ENCODE measurements at places on chromosomes 3 and 15.

DNA sequence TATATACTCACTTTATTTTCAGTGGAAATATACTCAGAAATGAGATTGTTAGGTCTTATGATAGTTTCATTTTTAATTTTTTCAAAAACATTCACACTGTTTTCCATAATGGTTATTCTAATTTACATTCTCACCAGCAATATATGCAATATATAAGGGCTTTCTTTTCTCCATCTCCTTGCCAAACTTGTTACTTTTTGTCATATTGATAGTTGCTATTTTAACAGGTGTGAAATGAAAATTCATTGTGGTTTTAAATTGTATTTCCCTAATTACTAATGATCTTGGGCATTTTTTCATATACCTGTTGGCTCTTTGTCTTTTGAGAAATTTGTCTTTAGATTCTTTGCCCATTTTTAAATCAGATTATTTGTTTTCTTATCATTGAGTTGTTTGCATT lies 325.2 kb downstream of the DIPK2A start:
- DNase-seq: no peak

DNA sequence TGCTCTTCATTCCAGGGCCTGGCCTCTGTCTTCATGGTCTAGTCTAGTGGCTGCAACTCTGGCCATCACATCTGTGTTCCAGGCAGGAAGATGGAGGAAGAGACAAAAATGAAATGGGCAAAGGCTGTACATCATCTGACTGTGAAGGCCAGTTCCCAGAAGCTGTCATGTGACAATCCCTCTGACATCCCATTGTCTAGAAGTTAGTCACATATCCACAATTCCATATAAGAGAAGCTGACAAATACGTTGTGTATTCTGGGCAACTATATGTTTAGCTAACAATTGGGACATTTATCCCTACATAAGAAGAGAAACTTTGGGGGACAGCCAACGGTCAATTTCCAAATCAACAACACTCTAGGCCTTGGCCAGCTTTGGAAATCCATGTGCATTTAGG lies 34.5 kb upstream of the C3orf70 start:
- no peak for DNase-seq

DNA sequence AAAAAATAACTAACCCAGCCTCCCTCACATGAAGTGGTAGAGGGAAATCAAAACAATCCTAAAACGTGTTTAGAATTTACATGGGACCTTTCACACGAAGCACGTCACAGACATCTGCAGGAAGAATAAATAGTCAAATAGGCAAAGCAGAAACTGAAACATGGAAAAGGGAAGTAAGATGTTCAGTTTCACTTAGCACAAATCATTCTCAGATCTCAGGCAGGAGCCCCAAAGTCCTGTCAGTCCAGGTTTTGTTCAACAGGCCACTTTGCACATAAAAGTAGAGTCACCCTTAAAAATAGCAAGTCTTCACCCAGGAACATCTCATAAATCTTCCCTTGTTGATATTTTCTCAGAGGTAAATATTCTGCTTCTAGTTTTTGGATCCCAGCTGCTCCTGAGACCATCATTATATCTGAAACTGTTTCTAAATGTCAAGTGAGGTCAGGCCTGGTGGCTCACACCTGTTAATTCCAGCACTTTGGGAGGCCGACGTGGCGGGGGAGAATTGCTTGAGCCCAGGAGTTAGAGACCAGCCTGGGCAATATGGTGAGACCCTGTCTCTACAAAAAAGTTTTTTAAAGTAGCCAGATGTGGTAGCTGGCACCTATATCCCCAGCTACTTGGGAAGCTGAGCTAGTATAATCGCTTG lies 1.9 kb downstream of the RUBCN start:
- DNase-seq: no peak

DNA sequence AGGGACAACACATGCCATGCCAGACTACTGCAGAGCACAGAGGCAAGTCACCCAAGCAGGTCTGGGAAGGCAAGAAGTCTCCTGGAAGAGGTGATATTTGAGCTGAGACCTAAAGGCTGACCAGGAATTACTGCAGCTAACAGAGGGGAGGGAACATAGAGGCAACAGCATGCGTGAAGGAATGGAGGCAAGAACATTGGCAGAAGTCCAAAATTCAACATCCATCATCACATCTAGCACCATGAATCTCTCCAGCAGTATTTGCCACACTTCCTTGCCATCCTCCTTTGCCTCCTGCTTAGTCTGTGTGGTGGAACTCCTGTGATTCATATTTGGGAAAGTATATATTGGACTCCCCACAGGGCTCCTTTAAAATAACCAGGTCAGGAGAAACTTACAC lies 870 bp upstream of the TSEN2 start:
- no peak for DNase-seq

- no peak for DNase-seq
These were observed 92.9 kb downstream of the TLE3 start for GRCh38 chr15:70004826-70005225.

Data from non-pigmented ciliary epithelial cell (primary cell).